ENCODE measurements at places on chromosomes 4 and X.

- no peak for DNase-seq
These were observed 23.3 kb downstream of the MRFAP1 start for GRCh38 chr4:6663596-6664393.

DNA sequence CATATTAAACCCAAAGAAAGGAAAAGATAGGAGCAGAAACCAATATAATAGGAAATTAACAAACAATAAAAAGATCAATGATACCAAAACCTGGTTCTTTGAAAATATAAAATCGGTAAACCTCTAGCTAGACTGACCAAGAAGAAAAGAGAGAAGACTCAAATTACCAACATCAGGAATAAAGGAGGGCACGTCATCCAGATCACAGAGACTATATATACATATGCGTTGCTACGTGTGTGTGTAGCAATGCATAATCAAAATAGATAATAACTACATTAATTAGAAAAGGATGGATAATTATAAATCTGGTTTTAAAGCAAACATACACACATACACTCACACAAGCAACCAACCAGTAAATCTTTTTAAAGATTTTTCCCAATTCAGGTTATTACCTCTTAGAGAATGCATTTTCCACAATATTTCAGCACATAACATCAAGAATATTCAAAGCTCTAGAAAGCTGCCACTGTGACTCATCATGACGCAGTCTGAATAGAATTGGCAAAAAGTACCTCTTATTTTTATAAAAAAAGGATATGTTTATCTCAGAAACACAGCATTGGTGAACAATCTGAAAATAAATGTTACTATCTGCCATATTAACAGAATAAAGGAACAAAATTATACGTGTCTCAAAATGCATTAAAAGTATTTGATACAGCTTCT lies 41.4 kb upstream of the USP9X start:
- no peak for DNase-seq

- no peak for DNase-seq
These were observed 694.6 kb upstream of the AGA start for GRCh38 chr4:178136736-178137345.

DNA sequence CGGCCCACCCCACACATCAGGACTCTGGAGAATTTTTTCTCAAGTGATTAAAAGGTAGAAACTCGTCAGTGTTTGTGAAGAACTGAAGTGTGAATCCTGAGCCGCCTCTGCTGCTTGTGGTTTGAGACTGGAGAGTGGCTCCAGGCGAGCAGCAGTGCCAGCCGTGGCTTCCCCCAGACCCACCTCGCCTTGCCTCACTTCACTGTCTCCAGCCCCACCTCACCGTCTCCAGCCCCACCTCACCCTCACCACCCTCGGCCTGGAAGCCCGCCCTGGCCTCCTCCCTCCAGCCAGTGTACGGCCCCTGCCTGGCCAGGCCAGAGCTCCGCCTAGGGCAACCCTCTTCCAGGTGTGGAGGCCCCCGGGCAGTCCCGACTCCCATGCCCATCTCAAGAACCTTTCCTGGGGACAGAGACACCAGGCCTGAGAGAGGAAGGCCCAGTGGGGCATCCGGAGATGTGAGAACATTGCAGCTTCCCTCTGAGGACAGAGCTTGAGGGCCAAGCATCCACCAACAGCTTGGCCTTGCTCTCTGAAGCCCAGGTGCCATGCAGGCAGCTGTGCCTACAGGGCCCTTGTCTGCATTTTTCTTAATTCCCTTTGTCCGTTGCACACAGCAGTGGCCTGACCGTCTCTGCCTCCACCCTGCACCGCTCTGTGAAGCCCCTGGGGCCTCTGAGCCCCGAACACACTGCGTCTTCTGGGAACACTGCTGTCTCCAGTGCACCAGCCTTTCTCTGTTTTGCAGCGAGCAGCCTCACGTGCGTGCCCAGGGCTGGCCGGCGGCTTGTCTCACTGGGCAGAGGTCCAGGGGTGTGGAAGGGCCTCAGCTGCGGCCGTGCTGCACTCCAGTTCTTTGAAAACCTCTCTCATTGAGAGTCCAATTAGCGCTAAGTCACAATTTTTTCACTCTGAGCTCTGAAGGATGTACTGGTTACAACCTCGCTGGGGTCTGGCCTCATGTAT lies 13.8 kb downstream of the SH3BP2 start:
- DNase-seq, result no peak

DNA sequence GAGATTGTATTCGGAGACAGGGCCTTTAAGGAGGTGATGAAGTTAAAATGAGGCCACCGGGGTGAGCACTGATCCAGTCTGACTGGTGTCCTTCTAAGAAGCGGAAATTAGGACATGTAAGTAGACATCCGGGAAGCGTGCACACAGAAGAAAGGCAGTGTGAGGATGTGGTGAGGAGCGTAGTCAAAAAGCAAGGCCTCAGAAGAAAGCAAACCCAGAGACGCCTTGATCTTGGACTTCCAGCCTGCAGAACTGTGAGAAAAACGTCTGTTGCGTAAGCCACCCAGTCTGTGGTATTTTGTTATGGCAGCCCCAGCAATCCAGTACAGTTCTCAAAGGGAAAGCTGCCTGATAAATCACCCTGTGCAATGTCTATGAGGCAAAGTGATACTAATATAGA lies 153.5 kb downstream of the KCNIP4 start:
- no peak for DNase-seq

GRCh38 chrX:69082055-69082752 lies 83.0 kb downstream of the PJA1 start:
- no peak for DNase-seq

DNA sequence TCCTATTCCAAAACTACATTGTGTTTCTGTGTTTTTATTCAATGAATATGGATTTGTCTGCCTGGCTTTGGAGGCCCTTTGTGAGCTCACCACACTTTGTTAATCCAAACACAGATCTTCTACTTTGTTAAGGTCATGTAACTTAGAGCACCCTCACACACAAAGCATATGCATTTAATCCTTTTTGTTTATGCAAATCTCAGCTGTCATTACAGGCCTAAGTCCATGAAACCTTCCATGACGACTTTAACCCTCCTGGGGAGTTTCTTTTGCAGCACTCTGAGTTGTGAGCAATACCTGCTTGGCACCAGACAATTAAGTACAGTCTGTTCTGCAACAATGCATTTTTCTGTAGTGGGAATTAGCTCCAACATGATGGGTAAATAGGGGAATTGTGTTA lies 14.9 kb downstream of the CCSER1 start:
- DNase-seq, result no peak

DNA sequence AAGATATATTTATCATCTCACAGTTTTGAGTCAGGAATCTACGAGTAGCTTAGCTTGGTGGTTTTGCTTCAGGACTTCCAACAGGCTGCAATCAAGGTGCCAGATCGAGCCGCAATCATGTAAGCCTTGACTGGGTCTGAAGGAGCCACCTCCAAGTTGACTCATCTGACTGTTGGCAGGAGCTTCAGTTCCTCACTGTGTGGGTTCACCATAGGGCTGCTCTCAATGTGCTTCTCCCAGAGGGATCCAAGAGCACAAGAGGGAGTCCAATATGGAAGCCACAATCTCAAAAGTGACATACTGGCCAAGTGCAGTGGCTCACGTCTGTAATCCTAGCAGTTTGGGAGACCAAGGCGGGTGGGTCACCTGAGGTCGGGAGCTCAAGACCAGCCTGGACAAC lies 26.5 kb downstream of the DCHS2 start:
- no peak for DNase-seq
